ENCODE measurements at places on chromosomes 2 and 18.
A peak's percentile ranks its signal among the peaks of the same experiment; 100 is the strongest.

DNA sequence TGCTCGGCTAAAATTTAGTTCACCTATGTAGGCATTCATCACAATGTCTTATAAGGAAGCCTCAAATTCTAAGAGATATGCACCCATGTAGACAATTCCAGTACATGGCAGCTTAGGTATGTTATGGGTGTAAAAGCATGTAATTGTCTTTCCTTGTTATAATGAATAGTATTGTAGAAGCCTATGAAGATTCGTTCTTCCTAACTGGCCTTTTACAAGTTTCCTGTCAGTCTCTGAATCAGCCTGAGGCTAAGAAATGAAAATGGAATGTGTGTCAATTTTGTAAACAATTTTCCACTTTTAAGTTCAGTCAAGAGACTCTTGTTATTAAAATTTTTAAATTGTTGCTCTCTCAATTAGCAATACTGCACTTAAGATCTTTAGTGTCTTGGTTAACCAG is 189.9 kb upstream of the GALNT5 start:
- no peak overlapping the region for H3K4me3 ChIP-seq
- peaks cover 11% of the 10 kb centered on the region for H3K4me1 ChIP-seq
- H3K27me3 ChIP-seq = peaks cover 19% of the 10 kb centered on the region
- no peak overlapping the region for H3K27ac ChIP-seq

GRCh38 chr18:12703664-12704063 is 822 bp downstream of the PSMG2 start:
- peak; percentile 35 for DNase-seq
- peak overlapping the region; percentile 100 for H3K27ac ChIP-seq
- peaks cover 27% of the 10 kb centered on the region for H3K36me3 ChIP-seq

DNA sequence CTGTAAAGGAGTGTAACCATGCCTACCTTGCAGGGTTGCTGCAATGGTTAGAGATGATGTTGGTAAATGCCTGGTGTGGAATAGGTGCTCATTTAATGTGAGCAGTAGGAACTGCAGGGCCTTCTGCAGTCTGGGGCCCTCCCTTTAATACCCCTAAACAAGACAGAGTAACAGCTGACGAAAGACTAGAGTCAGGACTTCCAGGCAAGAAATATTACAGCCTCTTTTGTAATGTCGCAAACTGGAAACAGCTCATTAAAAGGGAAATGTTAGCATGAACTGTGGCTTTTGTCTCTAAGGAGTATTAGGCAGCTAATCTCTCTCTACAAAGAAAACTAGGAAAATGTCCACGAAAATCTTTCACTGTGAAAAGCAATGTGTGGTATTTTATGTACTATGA is 26.0 kb downstream of the MARCO start:
- peaks cover 4% of the 10 kb centered on the region for H3K27me3 ChIP-seq
- H3K4me3 ChIP-seq = no peak overlapping the region
- H3K36me3 ChIP-seq = no peaks in the 10 kb centered on the region
- no peak for DNase-seq

DNA sequence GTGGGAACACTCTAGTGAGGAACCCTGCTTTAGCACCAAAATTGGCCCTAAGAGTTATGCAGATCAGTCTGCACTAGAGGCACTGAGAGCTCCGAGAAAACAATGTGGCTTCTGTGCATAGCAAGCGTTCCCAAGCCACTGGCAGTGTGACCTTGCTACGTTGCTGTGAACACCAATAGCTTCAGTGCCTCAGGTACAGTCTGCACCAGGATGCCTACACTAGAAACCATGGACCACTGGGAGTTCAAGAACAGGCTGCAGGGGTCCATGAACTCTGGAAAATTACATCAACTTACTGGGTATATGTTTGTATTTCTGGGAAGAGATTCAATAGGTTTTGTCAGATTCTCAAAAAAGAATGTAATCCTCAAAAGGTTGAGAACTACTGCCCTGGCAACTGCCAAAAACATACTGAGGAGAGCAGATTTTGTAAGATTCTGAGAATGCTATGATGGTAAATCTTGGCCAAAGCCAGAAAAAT is 18.3 kb upstream of the SP3 start:
- H3K27me3 ChIP-seq = no peaks in the 10 kb centered on the region
- H3K4me1 ChIP-seq = peaks cover 43% of the 10 kb centered on the region
- peak overlapping the region; percentile 40 for H3K27ac ChIP-seq
- H3K36me3 ChIP-seq = no peaks in the 10 kb centered on the region
- DNase-seq = peak; percentile 10

DNA sequence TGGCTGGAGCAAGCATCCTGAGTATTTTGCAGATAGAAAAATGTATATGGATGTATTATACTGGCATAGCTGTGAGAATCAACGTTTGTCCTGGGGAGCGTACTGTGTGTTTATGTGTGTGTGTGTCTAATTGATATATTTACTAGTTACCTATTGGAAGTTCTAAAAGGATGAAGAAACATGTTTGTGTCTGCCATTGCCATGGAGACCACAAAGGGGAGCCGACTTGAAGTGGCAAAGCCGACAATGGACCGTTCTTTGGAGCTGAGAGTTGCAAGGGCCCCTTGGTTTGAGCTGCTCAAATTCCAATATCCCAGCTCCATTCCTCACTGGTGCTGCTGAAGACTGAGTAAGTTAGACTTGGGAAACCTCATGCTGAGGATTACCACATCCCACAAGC is 14.3 kb upstream of the SLC25A52 start:
- H3K27me3 ChIP-seq = peaks cover 3% of the 10 kb centered on the region
- H3K4me1 ChIP-seq = no peaks in the 10 kb centered on the region
- no peak for DNase-seq
- H3K4me3 ChIP-seq = no peak overlapping the region

GRCh38 chr18:55489034-55489986 is 98.7 kb downstream of the TCF4 start:
- H3K4me1 ChIP-seq = peaks cover 82% of the 10 kb centered on the region
- peaks cover 1% of the 10 kb centered on the region for H3K36me3 ChIP-seq
- H3K27me3 ChIP-seq = no peaks in the 10 kb centered on the region
- DNase-seq = no peak
- peak overlapping the region; percentile 81 for H3K27ac ChIP-seq

DNA sequence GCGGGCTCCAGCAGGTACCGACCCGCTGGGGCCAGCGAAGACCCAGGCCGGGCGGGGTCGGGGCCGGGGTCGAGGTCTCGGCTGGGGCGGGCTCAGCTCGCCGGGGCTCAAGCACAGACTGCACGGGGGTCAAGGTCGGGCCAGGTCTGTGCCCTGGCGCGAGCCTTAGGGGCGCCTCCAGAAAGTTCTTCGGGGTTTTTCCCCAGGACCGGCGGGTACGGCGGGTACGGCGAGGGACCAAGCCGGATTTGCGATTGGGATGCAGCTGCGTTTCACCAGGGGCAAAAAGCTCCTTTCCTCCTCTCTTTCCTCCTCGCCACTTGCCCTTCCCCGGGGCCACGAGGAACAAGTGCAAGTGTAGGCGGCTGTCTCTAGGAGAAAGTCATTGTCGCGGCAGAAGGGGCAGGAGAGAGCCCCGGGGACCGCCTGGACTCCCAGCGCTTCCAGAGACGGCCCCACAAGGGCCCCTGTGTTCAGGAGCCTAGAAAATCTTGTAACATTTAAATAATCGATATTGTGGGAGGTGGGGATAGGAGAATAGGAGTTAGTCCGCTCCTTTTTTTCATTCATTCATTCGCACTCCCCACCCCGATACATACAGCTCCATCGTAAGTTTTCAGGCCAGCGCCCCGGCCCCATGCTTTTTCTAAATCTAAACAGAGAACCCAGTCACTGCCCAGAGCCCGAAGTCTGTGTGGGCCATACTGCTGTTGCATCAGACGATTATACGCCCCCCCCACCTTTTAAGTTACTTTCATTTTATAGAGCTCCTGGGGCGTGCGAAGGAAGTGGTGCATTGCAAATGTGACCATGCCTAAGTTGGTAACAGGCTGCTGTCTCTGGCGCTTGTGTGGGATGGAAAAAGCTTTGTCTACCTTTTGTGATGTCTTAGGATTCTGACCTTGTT is 679 bp downstream of the PMAIP1 start:
- H3K4me1 ChIP-seq = peaks cover 63% of the 10 kb centered on the region
- DNase-seq = peak; percentile 39
- peak overlapping the region; percentile 74 for H3K27ac ChIP-seq
- H3K36me3 ChIP-seq = peaks cover 26% of the 10 kb centered on the region
- H3K27me3 ChIP-seq = peaks cover 3% of the 10 kb centered on the region
- H3K4me3 ChIP-seq = peak overlapping the region; percentile 91

DNA sequence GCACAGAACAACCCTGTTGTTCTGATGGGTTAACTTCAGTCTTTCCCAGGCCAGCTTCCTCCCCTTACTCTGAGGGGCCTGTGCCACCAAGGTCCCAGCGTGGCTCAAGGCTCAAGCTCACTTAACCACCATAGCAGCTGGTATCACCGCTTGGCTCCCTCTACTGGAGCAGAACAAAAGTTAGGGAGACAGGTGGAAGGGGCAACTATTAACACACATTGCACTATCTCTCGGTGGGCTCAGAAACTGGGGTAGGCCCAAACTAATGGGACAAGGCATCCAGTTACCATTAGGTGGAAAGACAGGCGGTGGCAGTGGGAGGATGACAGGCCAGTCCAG is 88.7 kb upstream of the ATL2 start:
- no peak overlapping the region for H3K27ac ChIP-seq
- H3K27me3 ChIP-seq = peaks cover 28% of the 10 kb centered on the region
- no peak overlapping the region for H3K4me3 ChIP-seq
- DNase-seq = peak; percentile 3

DNA sequence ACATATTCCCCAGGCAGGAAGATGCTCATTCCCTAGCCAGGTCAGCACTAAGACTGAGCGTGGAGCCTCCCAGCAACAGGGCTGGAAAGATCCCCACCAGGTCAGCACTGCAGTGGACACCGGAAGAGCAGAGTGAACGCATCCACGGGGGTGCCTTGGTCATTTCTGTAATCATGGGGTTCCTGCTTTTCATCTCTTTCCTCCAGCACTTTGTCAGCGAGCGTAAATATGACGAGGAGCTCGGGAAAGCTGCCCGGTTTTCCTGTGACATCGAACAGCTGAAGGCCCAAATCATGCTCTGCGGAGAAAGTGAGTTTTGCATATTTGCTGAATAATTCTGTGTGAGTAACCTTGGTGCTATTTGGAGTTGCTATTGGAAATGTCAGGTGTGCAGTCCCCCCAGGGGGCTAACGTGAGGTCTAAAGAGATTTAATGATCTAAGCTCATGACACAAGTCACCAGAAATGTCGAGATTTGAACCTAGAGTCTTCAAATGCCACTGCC is 40.1 kb downstream of the KCTD18 start:
- peaks cover 38% of the 10 kb centered on the region for H3K4me1 ChIP-seq
- H3K36me3 ChIP-seq = peaks cover 56% of the 10 kb centered on the region
- peaks cover 4% of the 10 kb centered on the region for H3K27me3 ChIP-seq
- peak; percentile 29 for DNase-seq
- no peak overlapping the region for H3K4me3 ChIP-seq

- peak overlapping the region; percentile 67 for H3K27ac ChIP-seq
- no peaks in the 10 kb centered on the region for H3K27me3 ChIP-seq
- H3K36me3 ChIP-seq = no peaks in the 10 kb centered on the region
- no peak overlapping the region for H3K4me3 ChIP-seq
- DNase-seq = no peak
These were observed 9.9 kb downstream of the GRP start for GRCh38 chr18:59229701-59230443.
